Activated T-cell treated with anti-CD3 and anti-CD28 coated beads for 24 hours (primary cell): ENCODE measurements at places on chromosomes 13 and 19.

DNA sequence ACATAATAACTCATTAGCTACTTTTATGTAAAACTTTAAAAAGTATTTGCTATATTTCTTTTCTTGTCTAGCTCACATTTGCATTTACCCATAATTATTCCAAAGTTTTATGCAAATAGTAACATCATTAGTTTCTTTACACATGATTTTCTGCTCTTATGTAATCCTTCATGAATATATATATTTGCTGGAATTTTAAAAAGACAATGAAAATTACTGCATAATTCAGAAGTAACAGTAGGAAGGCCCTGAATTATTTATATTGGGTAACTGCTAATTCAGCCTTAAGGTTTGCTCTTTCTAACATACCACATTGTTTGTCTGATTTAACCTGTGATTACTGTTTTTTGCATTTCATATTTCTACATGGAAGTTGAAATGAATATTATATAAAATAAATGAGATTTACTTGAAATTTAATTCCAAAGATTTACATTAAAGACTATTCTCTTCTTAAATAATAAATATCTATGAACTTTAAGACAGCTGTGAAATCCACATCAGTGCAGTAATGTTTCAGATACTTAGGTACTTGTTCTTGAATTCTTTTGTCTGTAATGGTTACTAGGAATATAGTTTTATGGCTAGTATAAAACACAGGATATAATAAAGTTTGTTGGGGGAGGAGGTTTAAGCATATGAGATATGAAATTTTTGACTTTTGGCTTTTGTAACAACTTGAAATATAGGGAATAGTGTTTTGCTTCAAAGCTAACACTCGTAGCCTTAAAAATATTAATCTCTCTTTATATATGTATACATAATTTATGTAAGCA is 46.0 kb downstream of the B3GLCT start:
- no peak for DNase-seq

GRCh38 chr13:31035185-31035965 is 102.9 kb downstream of the TEX26 start:
- no peak for DNase-seq

DNA sequence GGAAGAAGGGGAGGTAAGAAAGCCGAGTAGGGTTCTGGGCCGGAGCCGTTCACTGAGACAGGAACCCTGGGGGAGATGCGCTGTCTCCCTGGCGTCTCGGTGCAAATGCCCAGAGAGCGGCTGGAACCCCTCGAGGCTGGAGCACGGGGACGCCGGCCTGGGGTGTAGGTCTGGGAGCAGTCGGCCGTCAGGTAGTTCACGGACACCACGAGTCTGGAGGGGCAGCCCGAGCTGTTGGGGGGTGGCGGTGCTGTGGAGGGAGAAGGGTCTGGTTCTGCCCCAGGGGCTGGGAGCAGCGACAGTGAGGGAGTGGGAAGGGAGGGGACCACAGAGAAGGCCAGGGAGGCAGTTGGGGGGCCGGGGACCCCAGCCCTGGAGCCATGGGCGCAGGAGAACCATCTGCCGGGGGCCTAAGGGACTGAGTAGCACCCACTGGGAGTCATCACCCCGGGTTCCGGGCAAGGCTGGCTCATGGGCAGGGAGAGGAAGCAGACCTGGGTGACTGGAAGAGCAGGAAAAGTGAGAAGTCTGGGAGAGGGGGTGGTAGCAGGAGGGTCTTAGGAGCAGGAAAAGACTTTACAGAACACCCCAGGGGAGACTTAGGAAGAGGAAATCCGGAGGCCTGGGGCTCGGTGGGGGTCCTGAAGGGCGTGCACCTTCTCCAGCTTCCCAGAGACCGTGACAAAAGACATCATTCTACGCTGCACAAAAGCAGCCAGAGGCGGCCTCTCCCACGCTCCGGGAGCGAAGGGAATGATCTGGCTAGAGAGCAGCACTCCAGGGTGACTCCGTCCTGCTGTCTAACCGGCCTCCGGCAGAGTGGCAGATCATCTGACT is 173.1 kb upstream of the SOX1 start:
- DNase-seq, result no peak

DNA sequence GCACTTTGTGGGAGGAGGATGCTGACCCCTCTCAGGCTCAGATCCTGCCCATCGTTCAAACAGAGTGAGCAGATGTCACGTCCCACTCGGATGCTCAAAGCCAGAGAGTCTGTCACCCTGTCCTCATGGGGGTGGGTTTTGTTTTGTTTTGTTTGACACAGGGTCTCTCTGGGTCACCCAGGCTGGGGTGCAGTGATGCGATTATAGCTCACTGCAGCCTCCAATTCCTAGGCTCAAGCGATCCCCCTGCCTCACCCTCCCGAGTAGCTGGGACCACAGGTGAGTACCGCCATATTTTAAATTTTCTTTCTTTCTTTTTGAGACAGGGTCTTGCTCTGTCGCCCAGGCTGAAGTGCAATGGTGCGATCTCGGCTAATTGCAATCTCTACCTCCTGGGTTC is 4.0 kb downstream of the ADGRE2 start:
- DNase-seq, result no peak

DNA sequence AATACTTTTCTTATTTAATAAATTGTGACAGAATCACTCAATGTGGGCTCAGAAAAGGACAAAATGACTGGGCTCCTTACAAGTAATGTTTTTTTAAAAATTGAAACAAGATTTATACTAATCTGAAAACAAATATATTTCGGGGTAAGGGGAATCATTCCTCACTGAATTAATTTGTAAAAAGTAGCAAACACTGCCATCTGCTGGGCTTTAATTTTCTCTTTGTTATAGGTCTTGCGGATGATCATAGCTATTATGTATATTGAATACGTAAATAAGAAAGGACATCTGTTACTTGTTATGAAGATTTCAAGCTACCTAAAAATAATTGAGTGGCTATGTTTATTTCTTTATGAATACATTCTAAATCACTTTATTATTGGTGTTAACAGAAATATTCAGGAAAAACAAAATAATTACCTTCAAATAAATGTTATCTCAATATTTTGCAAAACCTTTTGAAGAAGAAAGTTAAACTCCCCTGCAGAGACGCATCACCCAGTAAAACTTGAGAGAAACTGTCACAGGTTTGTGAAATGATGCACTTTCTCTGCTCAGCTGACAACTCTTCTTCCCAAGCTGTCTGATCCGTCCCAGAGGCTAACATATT is 17.8 kb upstream of the ENOX1 start:
- no peak for DNase-seq

GRCh38 chr13:27403203-27403678 is 21.2 kb upstream of the GTF3A start:
- no peak for DNase-seq

GRCh38 chr13:100349594-100349993 is 239.0 kb downstream of the GGACT start:
- no peak for DNase-seq

GRCh38 chr13:112248406-112248760 is 127.8 kb upstream of the SPACA7 start:
- DNase-seq, result no peak

GRCh38 chr13:110597041-110597689 is 18.2 kb upstream of the NAXD start:
- DNase-seq, result no peak
